ENCODE measurements at places on chromosomes 13 and 19.

DNA sequence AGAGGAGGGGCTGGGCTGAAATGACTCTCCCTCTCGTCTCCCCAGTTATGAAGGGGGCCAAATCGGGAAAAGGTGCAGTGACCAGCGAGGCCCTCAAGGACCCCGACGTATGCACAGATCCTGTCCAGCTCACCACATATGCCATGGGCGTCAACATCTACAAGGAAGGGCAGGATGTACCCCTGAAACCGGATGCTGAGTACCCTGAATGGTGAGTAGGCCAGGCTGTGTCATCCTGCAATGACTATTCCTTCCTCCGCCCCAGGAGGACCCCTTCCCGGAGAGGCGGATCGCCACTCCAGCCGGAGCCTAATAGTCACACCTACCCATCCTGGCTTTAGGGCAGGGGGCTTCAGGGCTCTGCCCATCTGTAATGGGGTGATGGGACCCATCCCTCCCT lies 2.6 kb downstream of the MRPL54 start:
- no peak for DNase-seq

GRCh38 chr19:8631425-8631819 lies 989 bp downstream of the NFILZ start:
- no peak for DNase-seq

GRCh38 chr13:44117816-44118215 lies 238.1 kb downstream of the LACC1 start:
- DNase-seq: no peak

DNA sequence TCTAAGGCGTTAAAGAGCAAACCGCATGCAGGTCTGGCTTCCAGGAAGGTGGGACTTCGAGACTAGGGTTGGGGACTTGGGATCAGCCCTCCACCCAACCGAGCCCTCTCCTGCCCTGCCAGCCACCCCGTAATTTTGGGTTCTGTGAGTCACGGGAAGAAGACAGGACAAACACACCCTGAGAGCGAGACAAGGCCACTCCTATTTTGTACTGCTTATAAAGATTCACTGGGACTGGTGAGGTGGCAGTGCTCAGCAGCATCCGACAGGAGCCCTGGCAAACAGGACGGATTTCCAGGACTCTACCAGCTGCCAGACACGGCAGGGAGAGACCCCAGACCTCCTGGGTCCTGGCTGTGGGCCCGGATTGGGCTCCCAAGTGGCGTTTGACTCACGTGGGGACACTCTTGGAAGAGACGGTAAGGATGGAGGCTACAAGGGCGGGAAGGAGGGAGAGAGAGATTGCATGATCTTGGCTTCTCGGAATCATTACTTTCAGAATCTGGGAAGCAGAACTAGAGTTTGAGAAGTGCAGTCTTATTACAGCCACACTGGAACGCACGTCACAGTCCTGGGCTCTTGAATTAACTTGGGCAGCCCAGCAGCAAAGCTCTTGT lies at the start of gene C5AR2:
Gene C5AR2 (plus strand): TSS at position 245 of the 617 bp plus-strand sequence. CDS start 8,625 bp downstream, outside the sequence.
- DNase-seq: no peak

- DNase-seq: no peak
These were observed 583 bp downstream of the PCDH8 start for GRCh38 chr13:52847682-52848432.

DNA sequence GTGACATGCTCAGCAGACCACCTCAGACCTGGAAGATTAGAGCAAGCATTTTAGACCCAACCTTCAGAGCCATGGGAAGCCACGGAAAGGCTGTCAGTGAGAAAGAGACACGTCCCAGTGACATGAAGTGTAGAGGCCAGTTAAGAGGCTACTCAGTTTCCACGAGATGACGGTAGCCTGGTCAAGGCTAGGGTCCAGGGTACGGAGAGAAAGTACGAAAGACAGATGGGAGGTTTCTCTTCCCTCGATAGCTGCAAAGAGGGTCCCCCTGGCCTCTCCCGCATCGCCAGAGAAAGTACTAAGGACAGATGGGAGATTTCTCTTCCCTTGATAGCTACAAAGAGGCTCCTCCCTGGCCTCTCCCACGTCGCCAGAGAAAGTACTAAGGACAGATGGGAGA lies 8.6 kb downstream of the ZSCAN5A start:
- no peak for DNase-seq

DNA sequence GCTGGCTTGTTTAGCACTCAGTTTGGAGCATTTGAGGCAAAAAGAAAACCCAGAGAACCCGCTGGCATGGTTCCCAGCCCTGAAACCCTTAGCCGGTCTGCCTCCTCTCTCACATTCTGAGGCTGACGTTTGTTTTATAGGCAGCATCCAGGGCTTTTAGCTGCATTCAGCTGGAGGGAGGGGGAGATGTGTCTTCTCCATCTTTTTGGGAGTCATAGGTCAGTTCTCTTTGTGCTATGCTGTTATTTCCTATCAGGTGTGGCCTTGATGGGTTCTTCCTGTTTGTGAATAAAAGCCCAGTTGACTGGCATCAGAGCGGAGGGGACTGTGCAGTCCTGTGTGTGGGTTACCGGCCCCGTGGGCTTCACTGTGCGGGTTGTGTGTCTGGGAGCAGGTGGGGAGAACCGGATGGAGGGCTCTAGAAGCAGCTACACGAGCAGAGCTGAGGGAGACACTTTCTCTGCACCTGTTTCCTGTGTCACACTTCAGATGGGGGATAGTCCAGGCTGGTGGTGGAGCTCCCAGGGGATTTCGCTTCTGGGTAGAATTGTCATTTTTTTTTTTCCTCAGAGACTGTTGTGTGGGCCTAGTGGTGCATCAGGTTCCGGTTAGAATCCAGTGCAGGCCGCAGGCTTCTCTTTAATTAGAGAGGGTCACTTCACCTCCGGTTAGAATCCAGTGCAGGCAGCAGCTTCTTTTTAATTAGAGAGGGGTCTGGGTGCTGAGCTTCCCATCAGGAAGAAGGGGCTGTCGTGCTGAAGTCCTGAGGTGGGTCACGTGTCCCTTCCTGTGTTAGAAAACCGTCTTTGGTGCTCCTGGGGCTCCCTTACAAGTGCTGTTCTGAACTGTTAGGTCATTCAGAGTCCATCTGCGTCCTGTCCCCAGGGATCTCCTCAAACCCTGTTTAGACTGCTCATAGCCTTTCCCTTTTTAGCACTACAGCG lies 69.6 kb downstream of the ARHGEF7 start:
- peak; percentile 83 for DNase-seq

Measured in CD4-positive, alpha-beta T cell treated with Interferon gamma for 1 hour (primary cell).